ENCODE measurements at places on chromosomes 16 and 17.
A peak's percentile ranks its signal among the peaks of the same experiment; 100 is the strongest.

DNA sequence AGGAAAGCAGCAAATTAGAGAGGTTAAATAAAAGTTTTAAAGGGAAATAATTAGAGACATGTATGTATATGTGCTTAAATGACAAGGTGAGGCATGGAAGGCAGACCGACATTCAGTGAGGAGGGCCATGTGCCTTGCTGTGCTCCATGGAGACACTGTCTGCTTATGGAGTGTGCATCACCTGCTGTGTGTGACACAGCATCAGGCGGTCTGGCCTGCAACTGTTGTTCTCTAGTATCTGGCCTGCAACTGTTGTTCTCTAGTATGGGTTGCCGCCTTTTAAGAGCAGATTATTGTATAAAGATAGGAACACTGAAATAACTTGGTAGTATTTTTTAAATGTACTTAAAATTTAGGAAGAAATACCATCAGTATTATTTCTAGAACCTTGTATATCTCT lies 225.1 kb downstream of the LGALS9B start:
- DNase-seq = no peak

GRCh38 chr16:85104821-85105391 lies 7.4 kb downstream of the CIBAR2 start:
- DNase-seq = no peak

DNA sequence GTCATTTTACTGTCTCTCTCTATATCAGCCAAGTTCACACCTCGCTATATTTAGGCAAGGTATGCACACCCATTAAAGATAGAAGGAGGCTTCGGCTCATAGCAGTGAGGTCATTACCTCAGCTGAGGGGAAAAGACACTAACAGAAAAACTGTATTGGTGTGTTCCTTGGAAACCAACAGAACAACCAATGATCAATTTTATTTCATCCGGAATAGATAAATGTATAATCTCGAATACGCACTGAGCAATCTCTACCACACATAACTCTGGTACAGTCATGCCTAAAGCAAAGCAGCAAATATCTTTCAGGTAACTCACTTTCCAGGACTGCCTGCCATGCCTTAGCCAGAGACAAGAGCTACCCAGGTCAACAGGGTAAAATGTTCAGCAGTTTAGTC lies 109.9 kb upstream of the CORO6 start:
- no peak for DNase-seq

GRCh38 chr17:16623282-16623681 lies 30.4 kb downstream of the ZNF624 start:
- no peak for DNase-seq

DNA sequence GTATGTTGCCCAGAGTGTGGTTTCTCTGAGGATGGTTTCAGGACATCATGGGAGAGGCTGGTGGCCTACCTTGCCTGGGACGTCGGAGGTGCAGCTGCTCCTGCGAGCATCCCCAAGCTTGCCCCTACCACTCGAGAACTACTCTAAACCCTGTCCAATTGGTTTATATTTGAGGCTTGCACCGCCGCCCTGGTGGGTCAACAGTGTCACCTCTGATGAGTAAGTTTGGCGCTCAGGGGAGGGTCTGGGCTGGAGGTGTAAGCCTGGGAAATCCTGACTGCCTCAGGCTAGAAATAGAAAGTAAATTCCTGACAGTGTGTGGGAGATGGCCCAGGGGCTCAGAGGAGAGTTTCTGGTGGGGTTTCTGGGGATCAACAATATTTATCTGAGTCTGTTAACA lies 48.2 kb downstream of the CCDC42 start:
- DNase-seq = no peak

- DNase-seq = no peak
These were observed 58.3 kb downstream of the AKAP1 start for GRCh38 chr17:57143361-57143760.

DNA sequence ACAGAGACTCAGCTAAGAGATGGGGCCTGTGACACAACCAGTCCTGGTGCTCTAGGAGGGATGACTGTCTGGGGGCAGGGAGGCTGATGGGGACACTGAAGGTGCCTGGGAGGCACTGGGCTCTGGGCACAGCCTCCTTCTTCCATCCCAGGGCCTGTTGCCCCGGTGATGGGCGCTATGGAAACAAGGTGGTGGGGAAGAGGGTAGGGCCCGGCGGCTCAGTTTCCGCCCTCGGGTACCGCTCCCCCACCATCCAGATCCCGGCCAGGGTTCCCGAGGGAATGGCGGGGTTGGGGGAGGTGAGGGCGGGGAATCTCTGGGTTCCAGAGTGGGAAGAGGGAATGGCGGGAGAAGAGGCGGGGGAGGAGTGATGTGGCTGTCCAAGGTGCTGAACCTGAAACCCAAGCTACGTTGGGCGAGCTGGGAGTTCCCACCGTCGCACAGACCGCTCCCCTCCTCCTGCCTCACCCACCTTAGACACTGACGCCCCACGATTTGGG lies 981 bp downstream of the KCNH4 start:
- no peak for DNase-seq

GRCh38 chr17:50289991-50290702 lies 15.9 kb downstream of the TMEM92 start:
- peak; percentile 96 for DNase-seq

GRCh38 chr16:66728804-66729203 lies 22.6 kb downstream of the DYNC1LI2 start:
- no peak for DNase-seq

GRCh38 chr16:17334096-17334495 lies 136.7 kb downstream of the XYLT1 start:
- DNase-seq = no peak

DNA sequence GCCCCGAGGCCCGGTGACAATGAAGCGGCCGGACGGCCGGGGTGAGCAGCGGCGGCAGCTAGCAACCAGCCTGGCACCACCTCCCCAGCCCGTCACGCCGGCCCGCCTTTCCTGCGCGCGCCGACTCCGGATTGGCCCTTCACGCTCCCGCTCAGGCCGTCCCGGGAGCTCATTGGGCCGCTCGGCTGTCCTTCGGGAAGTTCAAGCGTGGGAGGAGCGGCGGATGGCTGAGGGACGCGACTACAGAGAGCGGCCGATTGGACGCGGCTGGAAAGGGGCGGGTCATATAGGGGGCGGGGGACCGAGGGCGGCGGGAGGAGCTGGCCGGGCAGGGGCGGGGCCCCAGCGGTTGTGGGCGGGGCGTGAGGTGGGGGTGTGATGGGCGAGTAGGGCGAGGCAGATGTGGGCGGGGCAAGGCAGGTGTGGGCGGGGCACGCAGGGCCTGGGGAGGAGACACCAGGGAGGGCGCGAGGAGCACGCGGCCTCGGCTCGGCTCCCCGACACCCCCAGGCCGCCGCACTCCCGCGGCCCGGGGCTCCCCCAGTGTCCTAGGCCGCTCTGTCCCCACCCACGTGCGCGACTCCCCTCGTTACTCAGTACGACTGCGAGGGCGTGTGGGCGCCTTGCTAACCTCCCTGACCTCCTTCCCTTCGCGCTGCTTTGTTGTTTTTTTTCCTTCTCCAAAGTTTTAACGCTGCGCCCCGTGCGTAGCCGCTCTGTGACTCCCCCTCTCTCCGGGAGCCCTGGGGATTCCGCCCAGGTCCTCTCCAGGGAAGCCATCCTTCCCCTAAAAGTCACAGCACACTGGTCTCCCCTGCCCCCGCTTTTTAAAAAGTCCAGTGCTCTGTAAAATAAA lies at the start of gene CEP131:
CEP131 (minus strand) TSS at position 60 of the 856 bp plus-strand sequence. CDS start 2,909 bp downstream, outside the sequence.
- DNase-seq = peak; percentile 95

- no peak for DNase-seq
These were observed 1.3 kb downstream of the ARMC5 start for GRCh38 chr16:31460582-31461002.

- no peak for DNase-seq
These were observed 10.5 kb upstream of the TSPOAP1 start for GRCh38 chr17:58338841-58339754.

GRCh38 chr16:50310308-50311133 lies 44.2 kb downstream of the ADCY7 start:
- DNase-seq = no peak

DNA sequence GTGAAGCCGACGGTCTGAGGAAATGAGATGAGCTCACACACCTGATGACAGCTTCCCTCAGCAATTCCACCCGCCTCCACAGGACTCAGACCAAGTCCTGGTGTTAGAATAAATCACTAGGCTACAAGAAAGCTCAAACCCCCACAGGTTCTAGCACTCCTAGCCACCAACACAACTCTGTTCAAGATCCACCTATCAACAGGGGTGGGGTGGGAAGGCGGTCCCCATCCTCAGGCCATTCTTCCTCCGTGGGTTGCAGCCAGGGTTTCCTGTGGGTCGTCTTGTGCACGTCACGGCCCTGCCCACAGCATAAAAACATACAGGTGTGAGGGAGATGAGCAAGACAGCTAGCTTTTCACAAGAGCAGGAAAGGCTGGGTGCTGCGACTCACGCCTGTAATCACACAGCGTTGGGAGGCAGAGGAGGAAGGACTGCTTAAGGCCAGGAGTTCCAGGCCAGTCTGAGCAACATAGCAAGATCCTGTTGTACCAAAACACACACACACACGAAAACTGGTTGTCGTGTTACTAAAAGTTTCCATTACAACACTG lies 81.1 kb downstream of the ANKRD11 start:
- no peak for DNase-seq

GRCh38 chr17:10107316-10108165 lies 90.9 kb downstream of the GAS7 start:
- no peak for DNase-seq

DNA sequence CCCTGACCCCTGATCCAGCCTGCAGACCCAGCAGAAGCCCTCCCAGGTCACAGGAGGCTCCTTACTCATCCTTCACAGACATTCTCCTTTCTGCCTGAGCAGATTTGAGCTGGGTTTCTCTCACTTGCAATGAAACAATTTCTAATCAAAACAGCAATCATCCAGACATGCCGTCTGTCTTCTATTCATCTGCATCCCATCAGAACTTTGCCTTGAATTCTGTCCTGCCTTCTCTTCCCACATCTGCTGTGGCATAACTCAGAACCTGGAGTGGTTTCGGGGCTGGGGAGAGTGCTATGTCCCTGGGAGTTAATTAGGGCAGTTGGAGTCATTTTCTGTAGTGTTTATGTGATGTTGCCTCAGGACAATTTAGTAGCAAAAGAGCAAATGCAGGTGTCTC lies 278.6 kb downstream of the CBLN1 start:
- no peak for DNase-seq

GRCh38 chr17:78342449-78343186 lies 17.3 kb downstream of the SOCS3 start:
- DNase-seq = peak; percentile 87

DNA sequence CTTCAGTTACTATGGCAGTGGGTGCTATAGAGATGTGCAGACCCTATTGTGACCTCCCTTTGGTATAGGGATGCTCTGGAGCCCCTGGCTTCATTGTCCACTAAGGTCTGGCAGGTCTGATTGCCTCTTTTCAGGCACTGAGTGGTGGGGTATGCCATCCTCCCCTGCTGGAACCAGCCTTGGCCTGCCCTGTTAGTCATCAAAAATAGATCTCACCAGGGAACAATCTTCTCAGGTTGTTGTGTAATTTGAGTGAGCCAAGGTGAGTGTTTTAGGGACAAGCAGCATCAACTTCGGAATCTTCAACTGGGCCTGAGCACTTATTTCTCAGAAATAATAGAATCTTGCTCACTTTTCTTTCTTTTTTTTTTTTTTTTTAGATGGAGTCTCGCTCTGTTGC lies 19.6 kb downstream of the HMOX2 start:
- DNase-seq = no peak

DNA sequence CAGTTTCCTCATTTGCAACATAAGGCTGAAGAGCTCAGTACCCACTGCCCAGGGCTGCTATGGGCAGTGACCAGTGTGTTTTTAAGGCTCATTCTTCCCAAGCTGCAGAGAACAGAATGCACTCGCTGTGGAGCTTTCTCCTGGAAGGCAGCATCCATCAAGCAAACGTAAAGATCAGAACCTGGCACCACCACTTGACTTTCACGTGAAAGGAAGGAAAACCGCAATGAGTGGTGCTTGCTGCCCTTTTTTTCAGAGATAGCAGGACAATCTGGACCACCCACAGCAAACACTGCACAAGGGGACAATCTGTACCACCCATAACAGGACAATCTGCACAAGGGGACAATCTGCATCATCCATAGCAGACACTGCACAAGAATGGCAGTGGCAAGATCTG lies 11.2 kb downstream of the CSNK1D start:
- DNase-seq = no peak

GRCh38 chr16:11972128-11972527 lies 4.4 kb upstream of the SNX29 start:
- DNase-seq = no peak

DNA sequence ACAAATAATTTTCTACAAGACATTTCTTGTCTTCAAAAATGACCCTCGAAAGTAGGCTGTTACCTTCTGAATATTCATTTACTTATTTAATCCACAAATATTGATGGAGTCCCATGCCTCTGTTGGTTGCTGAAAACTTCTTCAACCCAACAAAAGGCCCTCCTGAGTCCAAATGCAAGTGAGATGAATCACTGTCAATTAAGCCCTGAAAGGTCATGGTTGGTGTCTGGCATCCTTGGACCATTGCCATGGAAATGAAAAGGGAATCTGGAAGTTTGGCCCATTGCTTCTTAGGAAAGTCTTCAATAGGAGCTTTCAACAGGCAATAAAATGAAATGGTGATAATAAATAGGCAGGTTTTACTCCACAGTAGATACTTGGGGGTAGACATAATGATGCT lies 364.7 kb upstream of the DYNLRB2 start:
- DNase-seq = no peak

- no peak for DNase-seq
These were observed 186.3 kb downstream of the CPPED1 start for GRCh38 chr16:12617401-12617819.

GRCh38 chr17:33977729-33978514 lies 277.2 kb upstream of the CCL2 start:
- DNase-seq = no peak

GRCh38 chr17:41287050-41287449 lies 11.6 kb downstream of the KRTAP9-7 start:
- no peak for DNase-seq

DNA sequence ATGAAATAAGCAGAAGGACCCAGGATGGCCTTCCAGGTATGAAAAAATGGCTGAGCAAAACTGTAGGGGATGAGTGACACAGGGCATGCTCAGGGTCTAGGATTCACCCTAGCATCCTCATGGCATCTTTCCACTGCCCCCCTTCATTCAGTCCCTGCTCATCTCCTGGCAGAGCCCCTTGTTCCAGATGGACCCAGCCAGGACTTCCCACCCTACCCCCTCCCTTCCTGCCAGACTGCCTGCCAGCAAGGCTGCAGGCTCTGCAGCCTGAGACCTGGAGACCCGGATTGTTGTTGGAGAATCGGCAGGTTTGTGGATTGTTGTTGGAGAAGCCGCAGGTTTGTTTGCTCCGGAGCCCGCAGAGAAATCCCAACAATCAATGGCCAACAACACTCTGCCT lies 6.6 kb downstream of the SEZ6 start:
- no peak for DNase-seq

DNA sequence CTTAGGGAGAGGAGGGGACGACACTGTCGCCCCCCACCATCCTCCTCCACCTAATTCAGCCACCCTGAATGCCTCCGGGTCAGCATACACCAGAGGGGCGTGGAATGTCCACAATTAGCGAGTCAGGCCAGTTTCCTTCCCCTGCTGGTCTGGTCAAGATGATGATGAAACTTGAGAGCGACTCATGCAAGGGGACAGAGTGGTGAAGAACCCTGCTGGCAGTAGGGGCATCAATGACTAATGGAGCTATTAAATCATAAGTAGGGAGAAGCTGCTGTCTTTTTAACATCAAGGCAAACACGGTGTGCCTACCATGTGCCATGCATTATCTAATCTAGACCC lies 7.2 kb downstream of the SPACA3 start:
- DNase-seq = no peak
